ENCODE measurements at places on chromosomes 3 and 15. TPM values are rescaled to one million over a fixed set of nuclear protein-coding genes. Genes with fewer than 3 reads are reported as not detected.

Gene GPR27
- 67.8 TPM for polyA plus RNA-seq

Gene PLA2G4E
- not detected for polyA plus RNA-seq

Gene TMCO5A
- not detected for polyA plus RNA-seq

Gene SLC12A8
- polyA plus RNA-seq: 4.6 TPM

Gene FMN1
- polyA plus RNA-seq: 0.26 TPM

Gene JMJD7
- polyA plus RNA-seq: 14.0 TPM

Gene C3orf80
- 0.57 TPM for polyA plus RNA-seq

Gene REC114
- not detected for polyA plus RNA-seq

Gene CHRD
- 2.9 TPM for polyA plus RNA-seq

Gene WDR49
- polyA plus RNA-seq: 1.1 TPM

Gene NOX5
- not detected for polyA plus RNA-seq

Gene CD96
- polyA plus RNA-seq: not detected
